A549 treated with ZK216348 at 1 μM for 4 hours (cell line): ENCODE measurements at places on chromosomes 6 and 20. TPM values are rescaled to one million over a fixed set of nuclear protein-coding genes. Genes with fewer than 3 reads are reported as not detected.

The MYH7B gene
- total RNA-seq, result 0.13 to 0.25 TPM (median 0.18 TPM) in 3 of 5 replicates, not detected in the others

The LINC00237 gene
- total RNA-seq, result not detected in 5 replicates

The EGFL8 gene
- total RNA-seq, result 1.3 to 1.9 TPM (median 1.7 TPM) in 5 replicates

The MLN gene
- not detected in 5 replicates for total RNA-seq
